SK-N-DZ (cell line): ENCODE measurements at places on chromosomes 12 and 14.
A peak's percentile ranks its signal among the peaks of the same experiment; 100 is the strongest.

GRCh38 chr12:113154351-113154973 is 4.9 kb downstream of the CFAP73 start:
- no peak for DNase-seq

- DNase-seq = no peak
Measured at GRCh38 chr14:100900837-100901390, 2.6 kb downstream of the RTL1 start.

GRCh38 chr12:105552056-105552455 is 221.6 kb downstream of the C12orf75 start:
- DNase-seq = no peak

DNA sequence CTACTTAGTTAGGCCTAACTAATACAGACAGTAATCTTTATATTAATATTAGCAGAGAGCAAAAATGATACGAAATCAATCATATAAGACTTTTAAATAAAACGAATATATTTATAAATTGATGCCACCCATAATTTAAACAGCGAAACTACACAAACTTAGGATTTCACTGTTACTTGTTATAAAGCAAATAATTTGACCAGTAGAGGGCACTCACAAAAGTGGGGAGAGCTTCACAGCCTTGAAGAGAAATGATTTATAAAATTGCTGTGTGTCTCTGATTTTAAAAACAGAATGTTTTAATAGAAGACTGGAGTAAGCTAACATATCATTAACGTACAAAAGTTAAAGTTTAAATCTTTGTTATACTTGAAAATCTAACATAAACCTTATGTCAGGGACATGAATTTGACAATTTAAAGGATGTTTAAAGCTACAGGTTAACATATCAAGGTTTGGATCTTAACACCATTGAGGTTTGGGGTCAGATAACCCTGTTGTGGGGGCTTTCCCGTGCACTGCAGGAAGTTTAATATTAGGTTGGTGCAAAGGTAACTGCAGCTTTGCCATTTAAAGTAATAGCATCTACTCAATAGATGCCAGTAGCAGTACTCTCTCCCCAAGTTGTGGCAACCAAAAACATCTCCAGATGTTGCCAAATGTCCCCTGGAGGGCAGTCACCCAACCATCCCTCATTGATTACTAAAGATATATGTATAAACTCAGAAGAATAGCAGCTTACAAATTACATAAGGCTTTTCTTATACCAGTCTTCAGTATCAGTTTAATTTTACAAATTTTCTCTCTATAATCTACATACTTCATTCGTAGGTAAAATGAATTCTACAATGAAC is 9.3 kb downstream of the KRAS start:
- DNase-seq = peak; percentile 38

DNA sequence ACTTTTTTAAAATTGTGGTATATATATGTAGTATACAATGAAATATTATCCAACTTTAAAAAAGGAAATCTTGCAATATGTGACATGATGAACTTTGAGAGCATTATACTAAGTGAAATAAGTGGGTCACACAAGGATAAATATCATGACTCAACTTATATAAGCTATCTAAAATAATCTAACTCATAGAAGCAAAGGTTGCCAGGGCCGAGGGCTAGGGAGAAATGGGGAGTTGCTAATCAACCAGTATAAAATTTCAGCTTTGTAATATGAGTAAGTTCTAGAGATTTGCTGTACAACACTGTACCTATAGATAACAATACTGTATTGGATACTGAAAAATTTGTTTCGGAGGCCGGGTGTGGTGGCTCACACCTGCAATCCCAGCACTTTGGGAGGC is 38.5 kb downstream of the TAOK3 start:
- no peak for DNase-seq

- no peak for DNase-seq
Measured at GRCh38 chr14:90727082-90727481, 89.1 kb downstream of the TTC7B start.

DNA sequence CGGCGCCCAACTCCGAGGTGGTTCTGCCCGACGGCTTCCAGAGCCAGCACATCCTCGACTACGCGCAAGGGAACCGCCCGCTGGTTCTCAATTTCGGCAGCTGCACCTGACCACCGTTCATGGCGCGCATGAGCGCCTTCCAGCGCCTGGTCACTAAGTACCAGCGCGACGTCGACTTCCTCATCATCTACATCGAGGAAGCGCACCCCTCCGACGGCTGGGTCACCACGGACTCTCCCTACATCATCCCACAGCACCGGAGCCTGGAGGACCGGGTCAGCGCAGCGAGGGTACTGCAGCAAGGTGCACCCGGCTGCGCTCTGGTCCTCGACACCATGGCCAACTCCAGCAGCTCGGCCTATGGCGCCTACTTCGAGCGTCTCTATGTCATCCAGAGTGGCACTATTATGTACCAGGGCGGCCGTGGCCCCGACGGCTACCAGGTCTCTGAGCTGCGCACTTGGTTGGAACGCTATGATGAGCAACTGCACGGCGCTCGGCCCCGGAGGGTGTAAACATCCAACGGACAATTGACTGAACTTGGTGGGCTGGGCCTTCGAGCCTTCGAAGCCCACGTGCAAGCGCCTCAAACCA is 699 bp downstream of the DIO3 start:
- DNase-seq = no peak

DNA sequence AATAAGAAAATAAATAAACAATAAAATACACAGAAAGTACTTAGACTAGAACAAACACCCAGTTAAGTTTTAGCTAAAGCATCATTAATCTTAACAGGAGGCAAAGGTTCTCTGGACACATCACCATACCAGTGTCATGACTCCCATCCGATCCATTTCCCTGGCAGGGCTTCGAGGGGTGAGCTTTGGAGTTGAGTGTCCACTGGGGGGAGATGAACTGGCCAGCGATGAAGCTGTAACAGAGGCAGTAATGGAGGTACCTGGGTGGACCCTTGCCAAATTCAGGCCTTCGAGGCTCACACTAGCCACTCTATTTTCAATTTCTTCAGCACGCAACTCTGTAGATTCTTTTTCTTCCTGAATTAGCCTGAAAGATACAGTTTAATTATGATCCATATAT is 269.5 kb downstream of the ACSS3 start:
- DNase-seq = no peak

DNA sequence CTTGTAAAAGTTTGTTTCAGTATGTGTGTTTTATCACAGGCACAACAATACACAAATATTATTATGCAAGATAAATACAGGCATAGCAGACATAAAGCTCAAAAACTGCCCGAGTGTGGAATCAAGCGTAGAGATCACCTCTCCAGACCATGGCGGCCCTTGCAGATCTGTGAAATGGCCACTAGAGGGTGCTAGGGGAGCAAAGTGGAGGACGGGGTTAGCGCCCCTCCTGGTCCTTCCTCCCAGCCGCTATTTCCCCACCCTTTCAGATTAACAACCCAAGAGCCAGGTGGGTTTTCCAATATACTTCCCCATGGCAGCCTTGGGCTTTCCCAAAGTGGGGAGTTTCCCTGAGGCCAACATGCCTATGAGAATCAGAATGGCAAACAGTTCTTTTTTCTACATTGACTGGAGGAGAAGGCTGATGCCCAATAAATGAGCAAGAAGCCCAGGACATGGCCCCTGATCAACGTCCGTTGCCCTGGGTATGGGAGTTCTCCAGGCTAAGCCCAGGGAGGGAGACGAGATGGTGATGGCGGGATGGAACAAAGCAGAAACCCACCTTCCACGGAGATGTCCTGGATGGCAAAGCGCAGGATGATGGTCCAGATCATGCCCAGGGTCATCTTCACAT is 67.4 kb downstream of the ACTN1 start:
- peak; percentile 73 for DNase-seq

GRCh38 chr12:13252024-13252423 is 55.5 kb downstream of the EMP1 start:
- no peak for DNase-seq

- peak; percentile 10 for DNase-seq
Measured at GRCh38 chr14:59086241-59086882, 102.1 kb upstream of the DAAM1 start.

- DNase-seq = no peak
Measured at GRCh38 chr12:104930388-104931326, 27.4 kb downstream of the SLC41A2 start.

DNA sequence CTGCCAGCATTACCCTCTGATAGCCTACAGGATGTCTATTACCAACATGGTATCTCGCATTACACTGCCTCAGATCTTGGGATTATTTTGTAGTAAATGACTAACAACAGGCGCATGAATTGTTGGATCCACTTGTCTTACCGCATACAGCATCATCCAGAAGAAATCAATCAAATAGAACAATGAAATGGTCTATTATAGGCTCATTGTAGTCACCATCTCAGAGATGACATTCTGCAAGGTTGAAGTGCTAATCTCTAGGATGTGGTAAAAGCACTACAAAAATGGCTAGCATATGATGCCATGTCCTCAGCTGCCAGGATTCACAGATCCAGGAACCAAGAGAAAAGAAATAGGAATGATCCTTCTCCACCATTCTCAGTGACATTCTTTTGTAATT is 52.0 kb downstream of the WASHC3 start:
- DNase-seq = no peak

- DNase-seq = no peak
Measured at GRCh38 chr12:10101648-10102220, 2.9 kb upstream of the CLEC1A start.

DNA sequence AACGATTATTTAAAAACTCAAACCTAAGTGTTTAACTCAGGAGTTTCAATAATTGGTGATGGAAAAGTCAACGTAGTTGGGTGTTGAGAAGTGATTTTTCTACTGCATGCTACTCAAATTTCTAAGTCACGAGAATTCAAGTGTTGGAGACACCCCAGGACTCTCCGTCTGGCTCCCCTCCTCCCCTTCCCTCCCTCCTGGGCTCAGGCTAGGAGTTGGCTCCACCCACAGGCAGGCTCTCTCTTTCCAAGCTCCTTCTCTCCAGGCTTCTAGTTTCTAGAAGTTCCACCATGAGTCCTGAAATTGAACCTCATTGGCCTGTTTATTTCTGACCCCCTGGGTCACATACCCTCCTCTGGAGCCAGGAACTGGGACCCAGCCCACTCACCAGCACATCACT is 73.0 kb downstream of the TMEM132D start:
- no peak for DNase-seq

DNA sequence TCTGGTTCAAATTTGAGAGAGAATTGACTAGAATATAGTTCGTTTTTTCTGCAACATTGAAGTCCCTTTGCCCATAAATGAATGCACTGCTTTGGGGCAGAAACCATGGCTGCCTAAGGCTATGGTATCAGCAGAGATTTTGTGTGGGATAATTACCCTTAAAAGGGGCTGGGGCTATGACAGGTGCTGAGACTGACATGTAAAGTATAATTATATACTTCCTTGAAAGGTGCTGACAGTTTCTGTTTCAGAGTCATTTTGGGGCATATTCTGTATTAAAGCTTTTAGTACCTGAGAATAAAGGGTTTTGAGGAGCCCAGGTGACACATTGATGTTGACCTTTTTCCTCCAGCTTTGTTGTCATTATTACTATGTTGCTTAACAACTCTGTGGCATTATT is 150.3 kb upstream of the PTPRQ start:
- no peak for DNase-seq

DNA sequence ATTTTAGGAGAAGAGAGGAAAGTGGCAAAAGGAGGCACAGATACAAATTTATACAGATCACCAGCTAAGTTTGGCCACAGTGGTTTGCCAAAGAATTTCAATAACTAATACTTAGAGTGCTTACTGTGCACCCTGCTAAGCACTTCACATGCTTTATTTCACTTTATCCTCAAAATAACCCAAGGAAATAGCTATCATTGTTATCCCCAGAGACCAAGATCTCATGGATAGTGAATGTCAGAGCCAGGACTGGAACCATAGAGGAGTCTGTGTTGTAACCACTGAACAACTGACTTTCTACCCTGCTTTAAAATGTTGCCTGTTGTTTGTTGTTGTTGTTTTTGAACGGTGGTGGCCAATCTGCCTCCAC is 1.3 kb upstream of the TCP11L2 start:
- DNase-seq = no peak

GRCh38 chr14:35963209-35963608 is 137.1 kb downstream of the BRMS1L start:
- DNase-seq = no peak

GRCh38 chr12:50637870-50638481 is 125.9 kb upstream of the ATF1 start:
- DNase-seq = peak; percentile 38

- peak; percentile 22 for DNase-seq
Measured at GRCh38 chr14:56514663-56515371, 64.8 kb upstream of the TMEM260 start.

GRCh38 chr12:51323317-51323960 is 535 bp downstream of the BIN2 start:
- DNase-seq = no peak

GRCh38 chr12:59069516-59069915 is 149.2 kb upstream of the LRIG3 start:
- no peak for DNase-seq

- DNase-seq = no peak
Measured at GRCh38 chr12:121005346-121005815, 10.9 kb downstream of the C12orf43 start.

GRCh38 chr12:10372559-10372958 is 17.3 kb downstream of the KLRK1 start:
- DNase-seq = no peak

GRCh38 chr14:68047906-68048305 is 228.3 kb downstream of the RAD51B start:
- no peak for DNase-seq

DNA sequence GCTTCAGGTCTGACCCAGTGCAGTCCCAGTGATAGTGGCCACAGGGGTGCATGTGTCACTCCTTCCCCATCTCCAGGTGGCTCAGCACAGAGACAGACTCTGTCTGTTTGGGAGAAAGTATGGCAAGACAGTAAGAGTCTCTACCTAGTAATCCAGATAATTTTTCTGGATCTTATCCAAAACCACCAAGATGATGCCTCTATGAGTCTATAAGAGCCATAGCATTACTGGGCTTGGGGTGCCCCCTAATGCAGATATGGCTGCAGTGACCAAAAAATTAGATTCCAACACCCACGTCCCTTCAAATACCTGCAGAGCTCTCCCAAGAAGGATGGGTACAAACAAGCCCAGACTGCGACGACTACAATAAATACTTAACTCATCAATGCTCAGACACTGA is 123.8 kb downstream of the GRIP1 start:
- no peak for DNase-seq

DNA sequence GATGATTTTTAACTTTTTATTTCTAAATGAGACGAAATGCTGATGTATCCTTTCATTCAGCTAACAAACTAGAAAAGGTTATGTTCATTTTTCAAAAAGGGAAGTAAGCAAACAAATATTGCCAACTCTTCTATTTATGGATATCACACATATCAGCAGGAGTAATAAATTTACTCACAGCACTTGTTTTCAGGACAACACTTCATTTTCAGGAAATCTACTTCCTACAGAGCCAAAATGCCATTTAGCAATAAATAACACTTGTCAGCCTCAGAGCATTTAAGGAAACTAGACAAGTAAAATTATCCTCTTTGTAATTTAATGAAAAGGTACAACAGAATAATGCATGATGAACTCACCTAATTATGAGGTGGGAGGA is 139.6 kb downstream of the HMGA2 start:
- no peak for DNase-seq
